Activated CD4-positive, alpha-beta T cell treated with anti-CD3 and anti-CD28 coated beads for 4 hours (primary cell): ENCODE measurements at places on chromosomes 1 and 21.

GRCh38 chr1:228734881-228735801 lies at the start of gene RHOU:
Gene RHOU (plus strand): TSS chr1:228735479. CDS start chr1:228735743, 264 bp downstream.
- DNase-seq: peak; percentile 59

- DNase-seq: no peak
Measured at GRCh38 chr1:227038401-227038800, 98.3 kb downstream of the COQ8A start.

DNA sequence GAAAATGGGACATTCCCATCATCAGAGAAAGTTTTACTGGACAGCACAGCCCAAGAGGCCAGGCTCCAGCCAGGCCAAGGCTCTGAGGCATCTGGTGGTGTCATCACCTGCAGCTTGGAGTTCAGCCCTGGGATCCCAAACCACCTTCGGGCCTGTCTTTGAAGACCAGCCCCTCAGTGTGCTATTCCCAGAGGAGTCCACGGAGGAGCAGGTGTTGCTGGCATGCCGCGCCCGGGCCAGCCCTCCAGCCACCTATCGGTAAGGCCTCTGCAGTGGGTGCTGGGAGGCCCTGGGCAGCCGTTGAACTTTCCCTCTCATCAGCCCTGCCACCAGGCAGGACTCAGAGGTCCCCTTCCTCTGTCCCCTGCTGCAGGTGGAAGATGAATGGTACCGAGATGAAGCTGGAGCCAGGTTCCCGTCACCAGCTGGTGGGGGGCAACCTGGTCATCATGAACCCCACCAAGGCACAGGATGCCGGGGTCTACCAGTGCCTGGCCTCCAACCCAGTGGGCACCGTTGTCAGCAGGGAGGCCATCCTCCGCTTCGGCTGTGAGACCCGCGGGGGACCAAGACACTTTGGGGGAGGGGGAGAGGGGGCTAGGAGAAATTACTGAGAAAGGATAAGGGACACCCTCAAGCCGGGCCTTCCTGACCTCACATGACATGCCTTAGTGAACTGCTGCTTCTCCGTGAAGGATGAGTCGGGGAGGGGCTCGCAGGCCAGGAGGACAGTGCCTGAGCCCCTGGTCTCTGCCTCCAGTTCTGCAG lies 15.0 kb downstream of the CNTN2 start:
- no peak for DNase-seq

DNA sequence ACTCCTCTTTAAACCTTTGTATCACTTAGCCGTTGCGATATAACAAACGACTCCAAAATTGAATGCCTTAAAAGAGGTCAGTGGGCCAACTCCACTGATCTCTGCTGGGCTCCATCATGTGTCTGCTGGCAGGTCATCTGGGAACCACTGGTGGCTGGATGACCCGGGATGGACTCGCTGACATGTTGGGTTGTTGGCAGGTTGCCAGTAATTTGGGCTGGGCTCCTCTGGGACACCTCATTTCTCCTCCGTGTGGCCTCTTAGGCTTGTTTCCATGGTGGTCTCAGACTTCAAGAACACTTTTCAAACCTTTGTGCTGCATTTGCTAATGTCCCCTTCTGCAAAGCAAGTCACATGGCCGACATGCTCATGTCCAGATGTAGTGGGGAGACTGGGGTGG lies 139.3 kb upstream of the POU3F1 start:
- DNase-seq: no peak

- DNase-seq: no peak
Measured at GRCh38 chr1:208848854-208849253, 604.7 kb upstream of the PLXNA2 start.

DNA sequence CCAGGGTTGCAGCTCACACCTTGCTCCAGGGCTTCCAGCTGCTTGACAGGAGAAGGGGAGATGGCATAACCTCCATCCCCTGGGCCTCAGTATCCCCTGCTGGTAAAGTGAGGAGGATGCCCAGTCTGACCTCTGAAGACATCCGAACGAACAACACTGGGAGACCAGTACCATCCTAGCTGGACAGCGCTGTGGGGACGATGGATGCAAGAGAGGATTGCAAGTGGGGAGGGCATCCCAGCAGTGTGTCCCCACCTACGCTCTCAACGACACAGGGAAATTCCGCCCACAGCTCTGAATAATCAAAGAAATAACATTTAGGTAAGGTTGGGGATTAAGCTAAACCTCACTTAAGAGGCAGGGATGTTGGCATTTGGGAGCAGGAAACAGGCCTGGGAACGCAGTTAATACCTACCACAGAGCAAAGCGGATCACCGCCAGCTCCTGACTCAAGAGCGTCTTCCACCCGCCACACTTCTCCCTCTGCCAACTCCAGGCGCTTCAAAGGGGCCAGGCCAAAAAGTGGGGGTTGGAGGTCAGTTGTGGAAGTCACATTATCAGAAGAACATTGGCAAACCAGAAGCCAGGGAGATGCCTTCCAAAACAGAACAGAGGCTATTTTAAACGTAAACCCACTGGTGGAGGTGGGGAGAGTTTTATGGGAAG lies 47.6 kb downstream of the SSBP3 start:
- DNase-seq: no peak

GRCh38 chr1:174174461-174175329 lies 15.4 kb downstream of the RABGAP1L start:
- DNase-seq: no peak
